ENCODE measurements at places on chromosomes 4 and X.

DNA sequence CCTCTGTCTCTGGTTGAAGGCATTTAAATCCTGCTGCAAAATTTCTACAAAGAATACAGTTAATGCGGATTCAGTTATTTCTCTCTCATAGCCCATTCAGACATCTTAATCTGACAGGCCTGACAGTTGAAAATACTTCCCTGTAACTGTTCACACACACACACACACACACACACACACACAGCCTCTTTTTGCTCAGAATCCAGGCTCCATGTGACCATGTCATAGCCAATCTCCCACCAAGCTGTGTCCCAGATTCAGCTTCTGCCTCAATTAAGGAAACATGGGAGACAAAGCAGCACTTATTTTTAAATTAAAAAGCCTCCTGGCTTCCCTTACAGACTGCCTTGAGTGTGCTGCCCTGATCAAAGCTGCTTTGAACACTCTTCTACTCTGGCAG, 49.3 kb upstream of the EFHC2 start:
- no peak for DNase-seq

- DNase-seq, result no peak
Observed at GRCh38 chrX:104659005-104659744, 93.2 kb downstream of the IL1RAPL2 start.

DNA sequence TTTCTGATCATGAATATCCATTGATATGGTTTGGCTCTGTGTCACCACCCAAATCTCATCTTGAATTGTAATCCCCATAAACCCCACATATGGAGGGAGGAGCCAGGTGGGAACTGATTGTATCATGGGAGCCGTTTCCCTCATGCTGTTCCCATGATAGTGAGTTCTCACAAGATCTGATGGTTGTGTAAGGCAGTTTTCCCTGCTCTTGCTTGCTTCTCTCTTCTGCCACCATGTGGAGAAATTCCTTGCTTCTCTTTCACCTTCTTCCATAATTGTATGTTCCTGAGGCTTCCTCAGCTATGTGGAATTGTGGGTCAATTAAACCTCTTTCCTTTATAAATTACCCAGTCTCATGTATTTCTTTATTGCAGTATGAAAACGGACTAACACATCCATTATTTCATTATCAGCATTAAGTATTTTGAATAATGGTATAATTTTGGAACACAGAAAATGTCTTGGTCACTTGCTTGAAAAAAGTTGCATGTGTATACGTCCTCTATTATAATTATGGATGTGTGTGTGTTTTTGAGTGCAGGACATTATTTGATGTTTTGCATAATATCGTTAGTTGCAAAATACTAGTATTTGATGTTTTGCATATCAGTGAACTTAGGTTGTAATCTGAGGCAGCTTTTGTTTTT, 334.6 kb downstream of the PCDH10 start:
- DNase-seq, result no peak

GRCh38 chr4:128551280-128551679, 258.2 kb upstream of the JADE1 start:
- DNase-seq, result no peak

DNA sequence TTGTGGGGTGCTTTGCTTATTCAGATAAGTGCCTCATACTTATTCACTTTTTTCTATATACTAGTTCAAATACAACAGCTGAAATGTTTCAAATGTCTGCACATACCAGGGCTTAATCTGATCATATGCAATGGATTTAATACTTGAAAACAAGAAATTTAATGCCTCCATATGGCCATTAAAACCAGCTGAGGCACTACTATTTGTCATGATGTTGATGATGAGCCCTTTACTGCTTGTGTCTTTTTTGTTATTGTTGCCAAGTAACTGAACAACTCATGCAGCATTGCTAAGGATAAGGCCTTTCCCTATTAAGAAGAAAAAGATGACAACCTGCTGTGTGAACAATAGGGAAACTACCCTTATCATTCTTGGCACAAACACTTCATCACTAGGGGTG, 52.5 kb downstream of the MAGEB10 start:
- no peak for DNase-seq

GRCh38 chr4:109608879-109609278, 48.8 kb downstream of the MCUB start:
- no peak for DNase-seq

GRCh38 chr4:176638992-176639391, 153.7 kb downstream of the VEGFC start:
- DNase-seq, result no peak

DNA sequence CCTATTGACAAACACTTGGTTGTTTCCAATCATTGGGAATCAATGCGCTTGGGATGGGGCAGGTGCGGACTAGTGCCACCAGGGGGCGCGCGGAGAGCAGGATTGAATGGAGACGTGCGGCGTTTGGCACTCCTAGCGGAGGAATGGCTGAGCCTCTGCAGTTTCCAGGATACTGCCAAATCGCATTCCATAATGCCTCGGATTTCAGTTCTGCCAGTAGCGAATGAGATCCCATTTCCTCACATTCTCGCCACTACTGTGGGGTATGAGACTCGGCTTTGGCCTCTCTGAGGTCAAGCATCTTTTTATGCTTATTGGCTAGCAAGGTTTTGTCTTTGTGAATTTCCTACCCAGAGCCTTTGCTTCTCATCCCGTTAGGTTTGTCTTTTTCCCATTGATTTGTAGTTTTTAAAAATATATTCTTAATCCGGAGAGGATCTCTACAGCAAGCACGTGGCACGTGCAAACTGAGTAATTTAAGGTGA, 28.7 kb downstream of the CLDN34 start:
- DNase-seq, result peak; percentile 50

DNA sequence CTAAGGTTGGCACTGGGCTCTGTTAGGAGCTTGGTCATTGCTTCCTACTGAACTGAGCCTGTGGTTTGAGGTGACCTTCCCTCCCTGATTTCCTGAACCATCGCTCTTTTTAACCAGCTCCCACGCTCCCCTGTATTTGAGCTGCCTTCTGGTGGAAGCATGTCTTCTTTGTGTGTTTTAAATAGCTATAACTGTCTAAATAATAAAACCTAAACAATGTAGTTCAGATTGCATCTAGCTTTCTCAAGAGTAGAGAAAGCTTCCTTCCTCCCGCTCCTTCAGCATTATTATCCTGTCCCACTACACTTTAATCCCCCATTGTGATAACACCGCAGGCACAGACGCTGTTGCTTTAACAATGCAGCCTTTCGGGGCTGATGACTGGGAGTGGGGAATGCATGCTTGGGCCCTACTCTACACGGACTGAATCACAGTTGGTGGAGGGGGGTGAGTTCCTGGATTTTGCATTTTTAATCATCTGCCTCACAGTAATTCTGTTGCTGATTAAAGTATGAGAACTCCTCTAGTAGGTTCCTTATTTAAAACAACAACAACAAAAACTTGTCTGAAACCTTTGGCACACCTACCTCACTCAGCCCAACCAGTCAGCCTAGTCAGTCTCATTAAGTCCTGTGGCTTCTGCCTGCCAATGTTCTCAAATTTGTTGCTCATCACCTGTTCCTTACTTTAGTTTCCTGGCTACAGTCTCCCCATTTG, 6.6 kb downstream of the SMS start:
- no peak for DNase-seq

GRCh38 chr4:7649741-7650531, 215.2 kb upstream of the PSAPL1 start:
- DNase-seq, result no peak

- no peak for DNase-seq
Observed at GRCh38 chr4:157052429-157053040, 23.4 kb upstream of the GLRB start.

DNA sequence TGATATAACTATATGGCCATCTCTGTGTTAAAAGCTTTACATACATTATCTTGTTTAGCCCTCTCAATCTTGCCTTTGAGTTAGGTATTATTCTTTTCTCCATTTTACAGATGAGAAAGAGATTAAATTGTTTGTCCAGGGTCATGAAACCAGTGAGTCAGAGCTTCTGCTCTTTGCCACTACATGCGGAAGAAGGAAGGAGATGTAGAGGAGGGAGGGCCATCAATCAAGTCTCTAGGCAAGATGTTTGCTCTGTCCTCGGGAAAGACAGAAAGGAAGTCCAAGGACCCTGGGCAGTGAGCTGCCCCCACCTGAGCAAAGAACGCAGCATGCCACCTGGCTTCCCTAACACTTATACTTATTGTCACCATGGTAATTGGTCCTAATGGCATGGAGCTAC, 133.7 kb upstream of the IL1RAPL2 start:
- DNase-seq, result no peak

GRCh38 chr4:48467442-48467841, 15.7 kb upstream of the SLC10A4 start:
- no peak for DNase-seq

GRCh38 chr4:7786040-7786439, 153.6 kb downstream of the AFAP1 start:
- no peak for DNase-seq

- DNase-seq, result peak; percentile 67
Observed at GRCh38 chrX:1453951-1454785, 1.5 kb upstream of the ASMTL start.

DNA sequence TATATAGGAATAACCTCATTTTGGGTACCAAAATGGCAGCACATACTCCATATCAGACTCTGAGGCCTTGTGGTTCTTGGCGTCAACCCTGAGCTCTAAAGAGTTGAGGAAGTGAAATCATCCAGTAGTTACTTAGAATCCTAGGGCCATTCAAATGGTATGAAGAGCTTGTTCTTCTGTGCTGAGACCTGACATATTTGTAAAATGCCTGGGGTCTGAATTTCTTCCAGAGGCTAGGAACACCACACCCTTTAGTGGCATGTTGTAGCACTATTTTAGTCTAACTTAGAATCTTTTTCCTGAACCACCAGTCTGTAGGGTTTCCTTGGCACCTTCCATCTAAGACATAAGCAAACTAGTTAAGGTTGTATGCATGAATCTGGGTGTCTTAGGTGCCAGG, 18.1 kb upstream of the GDPD2 start:
- no peak for DNase-seq

DNA sequence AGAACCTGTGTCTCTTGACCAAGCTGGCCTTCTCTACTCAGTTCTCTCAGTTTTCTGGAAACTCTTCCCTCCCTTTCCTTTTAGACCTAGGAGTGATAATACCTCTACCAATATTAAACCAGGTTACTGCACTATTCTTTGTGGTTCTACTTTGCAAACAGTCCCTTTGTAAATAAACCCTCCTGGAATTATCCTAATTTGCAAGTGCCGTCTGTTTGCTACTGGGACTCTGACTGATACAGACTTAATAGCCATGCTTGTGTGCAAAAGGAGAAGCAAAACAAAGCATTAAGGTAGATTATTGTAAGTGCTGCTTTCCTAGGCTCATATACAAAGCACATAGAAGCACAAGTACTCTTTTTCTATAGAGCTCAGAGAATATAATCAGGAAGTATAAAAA, 507.0 kb downstream of the INPP4B start:
- no peak for DNase-seq

- no peak for DNase-seq
Observed at GRCh38 chr4:128488055-128488705, 200.6 kb upstream of the PGRMC2 start.

- DNase-seq, result no peak
Observed at GRCh38 chr4:158540125-158540907, 18.6 kb downstream of the RXFP1 start.

DNA sequence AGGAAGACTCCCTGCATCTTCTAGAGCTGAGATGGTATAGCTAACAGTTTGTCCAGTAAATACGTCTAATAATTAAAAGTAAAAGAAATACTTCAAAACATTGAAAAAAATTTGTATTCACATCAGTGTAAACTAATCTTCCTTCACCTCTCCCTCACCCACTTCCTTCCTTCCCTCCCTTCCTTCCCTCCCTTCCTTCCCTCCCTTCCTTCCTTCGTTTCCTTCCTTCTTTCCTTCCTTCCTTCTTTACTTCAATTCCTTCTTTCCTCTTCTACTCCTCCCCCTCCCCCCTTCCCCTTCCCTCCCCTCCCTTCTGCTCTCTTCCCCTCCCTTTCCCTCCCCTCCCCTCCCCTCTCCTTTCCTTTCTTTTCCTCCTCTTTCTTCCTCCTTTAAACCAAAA, 103.7 kb downstream of the POU4F2 start:
- DNase-seq, result no peak

- no peak for DNase-seq
Observed at GRCh38 chr4:92031825-92032224, 271.9 kb upstream of the GRID2 start.

- no peak for DNase-seq
Observed at GRCh38 chr4:138428611-138429010, 186.5 kb upstream of the SLC7A11 start.

DNA sequence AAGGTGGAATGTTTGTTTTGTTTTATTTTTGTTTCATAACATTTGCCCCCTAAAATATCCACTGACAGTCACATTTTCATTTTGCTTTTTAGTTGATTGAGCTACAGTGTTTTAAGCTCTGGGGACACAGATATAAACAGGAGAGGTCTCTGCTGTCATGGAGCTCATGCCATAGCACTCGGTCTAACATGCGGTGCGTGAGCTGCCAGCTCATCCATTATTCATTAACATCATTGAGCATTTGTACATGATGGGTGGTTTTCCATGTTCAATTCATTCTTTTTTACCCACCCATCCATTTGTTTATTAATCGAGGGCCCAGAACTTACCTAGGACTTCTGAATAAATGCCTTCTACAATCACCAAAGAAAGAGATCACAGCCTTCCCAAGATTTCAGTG, 150.1 kb upstream of the SFRP2 start:
- DNase-seq, result no peak

- no peak for DNase-seq
Observed at GRCh38 chrX:7050271-7050670, 97.2 kb upstream of the STS start.

GRCh38 chr4:2067446-2068197, 8.5 kb downstream of the NAT8L start:
- no peak for DNase-seq

DNA sequence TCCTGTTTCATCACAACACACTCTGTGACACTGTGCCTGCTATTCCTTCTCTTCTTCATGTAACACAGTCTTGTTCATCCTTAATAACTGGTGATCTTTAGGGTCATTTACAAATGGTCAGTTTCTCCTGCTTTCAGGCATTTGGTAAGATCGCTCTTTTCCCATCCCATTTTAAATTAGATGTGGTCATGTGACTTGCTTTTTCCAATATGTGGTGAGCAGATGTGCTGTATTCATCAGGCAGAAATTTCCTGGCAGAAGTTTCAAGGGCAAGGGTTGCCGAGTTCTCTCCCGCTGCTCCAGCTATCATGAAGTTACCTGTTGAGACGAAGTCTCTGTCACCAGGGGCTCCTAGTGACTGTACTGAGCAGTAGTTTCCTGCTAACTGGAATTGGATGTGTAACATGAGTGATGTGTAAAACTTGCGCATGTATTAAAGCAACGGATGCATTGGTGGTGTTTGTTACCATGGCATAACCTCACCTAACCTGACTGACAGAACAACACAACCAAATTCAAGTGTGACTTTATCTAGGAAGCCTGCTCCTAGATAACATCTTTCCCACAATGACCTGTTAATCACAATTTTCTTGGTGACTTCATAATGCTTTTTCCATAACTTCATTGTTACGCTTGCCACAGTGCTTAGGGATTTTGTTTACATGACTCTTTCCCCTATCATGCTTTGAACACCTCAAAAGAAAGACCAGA, 29.5 kb upstream of the BMPR1B start:
- no peak for DNase-seq

- DNase-seq, result no peak
Observed at GRCh38 chr4:26937139-26937538, 76.5 kb downstream of the STIM2 start.
